Left renal pelvis (tissue), 4 donors: ENCODE measurements at places on chromosomes 7 and 10. TPM values are rescaled to one million over a fixed set of nuclear protein-coding genes. Genes with fewer than 3 reads are reported as not detected.

TMEM196 gene
- 0.17 TPM for polyA plus RNA-seq

DYNC1I1 gene
- polyA plus RNA-seq = 0.55 TPM

DNA sequence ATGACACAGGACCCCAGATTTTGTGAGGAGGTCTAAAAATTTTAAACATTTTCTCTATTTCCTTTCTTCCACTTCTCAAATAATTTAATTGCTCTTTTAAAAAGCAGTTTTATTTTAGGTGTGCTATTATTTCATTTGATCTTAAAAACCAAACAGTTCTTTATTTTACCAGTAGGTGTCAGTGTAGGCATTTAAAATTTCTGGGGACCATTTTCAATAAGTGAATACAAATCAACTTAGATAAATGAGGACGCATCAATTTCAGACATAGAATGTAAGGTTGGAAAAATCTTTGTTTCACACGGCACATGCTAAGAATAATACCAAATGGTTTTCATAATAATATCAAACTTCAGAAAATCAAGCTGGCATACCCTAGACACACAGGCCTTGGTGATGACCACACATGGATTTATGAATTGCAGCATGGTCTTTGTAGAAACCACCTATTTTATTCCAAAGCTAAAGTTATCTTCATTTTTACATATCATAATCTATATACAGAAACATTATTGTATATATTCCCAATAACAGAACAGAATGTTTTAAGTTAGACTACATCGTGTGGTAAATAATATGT, 127.6 kb upstream of the SLC26A5 start:
- DNase-seq = peak; percentile 9

GRCh38 chr10:100873827-100874326, 38.9 kb upstream of the SLF2 start:
- no peak for DNase-seq

DNA sequence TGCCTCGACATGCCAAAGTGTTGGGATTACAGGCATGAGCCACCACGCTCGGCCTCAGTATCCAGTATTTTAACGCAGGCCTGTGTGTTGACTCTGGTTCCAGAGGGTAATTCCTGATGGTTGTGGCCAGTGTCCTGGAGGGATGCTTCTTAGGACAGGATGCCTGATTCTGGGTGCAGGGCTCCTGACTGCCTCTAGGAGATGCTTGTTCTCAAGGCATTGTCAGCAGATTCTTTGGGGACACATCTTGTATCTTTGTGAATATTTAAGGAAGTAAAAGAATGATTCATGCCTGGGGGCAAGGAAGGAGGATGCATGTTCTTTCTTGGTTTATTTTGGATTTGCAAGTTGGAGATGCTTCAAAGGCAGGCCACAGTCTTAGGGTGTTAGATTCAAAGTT, 2.2 kb downstream of the ZDHHC4 start:
- DNase-seq = no peak

PON3 gene
- 2.3 TPM for polyA plus RNA-seq

MBLAC1 gene
- 1.1 TPM for polyA plus RNA-seq

AKR1C3 gene
- 8.6 TPM for polyA plus RNA-seq

- DNase-seq = no peak
Measured at GRCh38 chr10:93999401-93999851, 5.7 kb downstream of the PLCE1 start.

DNA sequence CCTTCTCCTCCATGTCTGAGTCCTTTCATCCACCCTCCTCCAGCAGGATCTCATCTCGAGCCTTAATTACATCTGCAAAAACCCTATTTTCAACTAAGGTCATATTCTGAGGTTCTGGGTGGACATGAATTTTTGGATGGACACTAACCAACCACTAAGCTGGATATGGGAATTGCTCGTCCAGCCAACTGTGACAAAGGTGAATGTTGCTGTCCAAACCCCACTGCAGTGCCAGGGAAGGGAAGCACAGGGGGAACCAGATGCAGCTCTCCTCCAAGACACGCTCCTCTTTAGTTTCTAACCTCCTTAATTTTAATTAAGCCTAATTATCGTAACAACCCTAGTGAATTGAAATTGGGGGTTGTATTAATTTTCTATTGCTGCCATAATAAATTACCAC, 65.1 kb upstream of the EBF3 start:
- DNase-seq = no peak

- DNase-seq = no peak
Measured at GRCh38 chr7:68770649-68771048, 827.6 kb upstream of the AUTS2 start.

PPP1R17 gene
- polyA plus RNA-seq = not detected

ZYX gene
- polyA plus RNA-seq = 105 TPM

- no peak for DNase-seq
Measured at GRCh38 chr7:99624484-99624883, 7.7 kb downstream of the ZSCAN25 start.

RNLS gene
- polyA plus RNA-seq = 6.8 TPM

- no peak for DNase-seq
Measured at GRCh38 chr7:159004411-159004810, 140.3 kb downstream of the VIPR2 start.

LIPF gene
- polyA plus RNA-seq = 0.14 TPM

ALOX5 gene
- polyA plus RNA-seq = 5.3 TPM

SAMD9L gene
- polyA plus RNA-seq = 9.5 TPM

DNA sequence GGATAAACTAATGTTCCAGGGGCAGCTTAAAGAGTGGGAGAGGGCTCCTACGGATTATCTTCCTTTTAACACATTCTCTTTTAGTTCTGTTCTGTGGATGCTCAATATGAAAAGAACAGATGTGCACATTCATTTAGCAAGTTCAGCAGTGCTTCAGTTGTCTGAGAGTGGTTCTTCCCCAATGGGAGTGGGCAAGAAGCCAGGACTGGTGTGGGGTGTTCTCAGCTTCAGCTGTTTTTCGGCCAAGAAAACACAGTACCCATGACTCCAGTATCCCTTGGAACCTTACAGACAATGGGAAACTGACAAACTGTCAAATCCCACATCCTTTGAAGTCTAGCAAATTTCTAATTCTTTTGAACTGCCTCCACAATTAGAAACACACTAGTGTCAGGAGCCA, 71.5 kb upstream of the LRRC17 start:
- DNase-seq = no peak

SMURF1 gene
- polyA plus RNA-seq = 17.8 TPM

STEAP1 gene
- 13.1 TPM for polyA plus RNA-seq

DNA sequence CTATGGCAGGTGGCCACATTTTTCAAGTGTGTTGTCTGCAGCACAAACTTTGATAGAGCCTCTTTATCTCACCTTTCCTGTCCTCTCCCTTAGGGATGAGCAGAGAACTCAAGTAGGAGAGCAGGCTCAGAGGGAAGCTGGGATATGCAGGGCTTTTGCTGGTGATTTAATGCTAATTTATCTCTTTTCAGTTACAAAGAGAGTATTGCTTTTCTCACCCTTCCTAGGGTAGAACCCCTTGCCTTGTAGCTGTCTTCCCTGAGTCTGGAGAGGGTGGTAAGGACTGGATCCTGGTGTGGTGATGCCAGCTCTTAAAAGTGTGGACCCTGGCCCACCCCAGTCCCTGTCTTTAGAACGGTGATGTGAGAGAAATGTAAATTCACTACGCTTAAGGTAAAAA, 1061.4 kb downstream of the TYW1 start:
- no peak for DNase-seq

GRCh38 chr7:5363729-5364128, 59.9 kb downstream of the TNRC18 start:
- no peak for DNase-seq

- DNase-seq = no peak
Measured at GRCh38 chr7:90383422-90383821, 19.8 kb upstream of the CLDN12 start.

DNA sequence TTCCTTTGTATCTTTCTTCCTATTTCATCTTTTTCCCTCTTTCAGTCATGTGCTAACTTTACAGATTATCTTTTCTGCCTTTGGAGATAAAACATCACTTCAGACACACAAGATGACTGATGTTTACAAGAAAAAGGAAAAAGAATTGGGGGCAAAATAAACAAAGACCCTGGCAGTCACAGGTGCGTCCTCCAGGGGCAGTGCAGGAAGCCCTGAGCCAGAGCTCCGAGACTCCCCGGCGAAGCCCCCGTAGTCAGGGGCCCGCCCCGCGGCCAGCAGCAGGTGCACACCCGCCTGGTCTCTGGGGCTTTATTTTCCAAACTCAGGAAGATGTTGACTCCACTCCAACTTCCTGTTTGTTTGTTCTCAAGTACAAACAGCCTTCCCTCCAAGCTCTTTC, 10.2 kb downstream of the STK32C start:
- no peak for DNase-seq

C10orf53 gene
- not detected for polyA plus RNA-seq

DNA sequence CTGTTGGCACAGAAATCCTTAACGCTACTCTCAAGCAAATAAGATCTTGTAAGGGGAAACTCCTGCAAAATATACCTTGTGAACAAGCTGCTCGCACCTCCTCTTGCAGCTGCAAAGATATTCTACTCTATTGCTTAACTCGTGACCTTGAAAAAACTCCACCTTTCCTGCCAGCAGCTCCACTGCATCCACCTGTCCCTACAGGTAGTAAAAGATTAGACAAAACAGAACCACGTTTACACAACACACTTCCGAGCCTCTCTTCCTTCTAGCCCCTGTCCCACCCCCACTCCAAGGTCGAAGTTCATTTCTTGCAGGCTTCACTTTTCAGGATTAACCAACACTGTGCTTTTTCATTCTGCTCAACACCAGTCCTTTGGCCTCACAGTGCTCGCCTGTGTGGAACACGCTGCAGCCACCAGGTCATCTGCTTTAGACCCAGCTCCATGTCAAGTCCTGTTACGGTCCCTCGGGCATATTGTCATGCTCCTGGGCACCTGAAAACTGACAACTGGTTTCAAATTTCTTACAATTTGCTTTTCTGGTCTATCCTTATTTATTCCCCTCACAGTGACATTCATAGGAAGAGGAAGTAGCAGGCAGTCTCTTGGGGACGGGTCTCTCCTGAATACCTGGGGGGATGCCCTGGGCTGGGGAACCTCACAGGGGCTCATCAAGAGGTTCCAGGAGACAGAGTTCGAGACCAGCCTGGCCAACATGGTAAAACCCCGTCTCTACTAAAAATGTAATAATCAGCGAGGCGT, 165.8 kb upstream of the KLF14 start:
- no peak for DNase-seq

- no peak for DNase-seq
Measured at GRCh38 chr10:128451879-128452278, 325.7 kb upstream of the MKI67 start.

DNA sequence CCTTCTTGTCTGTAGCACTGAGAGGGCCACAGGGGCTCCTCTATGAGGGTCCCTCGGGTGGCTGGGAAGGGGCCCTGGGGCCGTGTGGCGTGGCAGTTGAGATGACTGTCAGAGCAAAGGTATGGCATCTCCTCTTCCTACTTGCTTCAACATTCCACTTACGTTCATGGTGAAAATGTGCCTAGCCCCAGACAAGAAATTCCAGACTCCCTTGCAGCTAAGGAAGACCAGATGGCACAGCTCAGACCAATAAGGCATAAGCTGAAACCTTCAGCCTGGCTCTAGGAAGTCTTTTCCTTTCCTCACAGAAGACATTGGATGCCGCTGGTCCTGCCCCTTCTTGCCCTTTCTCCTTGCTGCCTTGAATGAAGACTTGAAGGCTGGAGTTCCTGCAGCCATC, 57.4 kb downstream of the ZNF503 start:
- no peak for DNase-seq

INTS1 gene
- polyA plus RNA-seq = 55.4 TPM

GRCh38 chr10:60304829-60305379, 84.8 kb downstream of the ANK3 start:
- DNase-seq = no peak

GRCh38 chr7:43649755-43650274, 66.9 kb downstream of the STK17A start:
- no peak for DNase-seq

- no peak for DNase-seq
Measured at GRCh38 chr7:124515106-124515830, 250.3 kb downstream of the GPR37 start.

DNA sequence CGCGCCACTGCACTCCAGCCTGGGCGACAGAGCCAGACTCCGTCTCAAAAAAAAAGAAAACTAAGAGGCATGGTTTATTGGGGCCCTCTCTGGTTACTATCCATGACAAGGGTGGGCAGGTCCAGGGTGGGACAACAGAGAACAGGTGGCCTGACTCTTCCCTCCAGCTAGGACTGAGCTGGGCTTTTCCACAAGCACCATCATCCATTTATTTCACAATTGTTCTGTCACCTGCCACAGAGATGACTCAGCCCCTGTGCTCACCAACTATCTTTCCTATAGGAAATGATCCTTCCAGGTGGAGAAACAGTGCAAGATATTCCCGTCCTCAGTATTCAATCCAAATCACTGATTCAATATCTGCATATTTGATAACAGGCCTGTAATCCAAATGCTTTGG, 44.9 kb upstream of the MYL10 start:
- DNase-seq = no peak

ACSM6 gene
- polyA plus RNA-seq = 0.21 TPM
